Panc1 (cell line): ENCODE measurements at places on chromosomes 12 and 14. TPM values are rescaled to one million over a fixed set of nuclear protein-coding genes. Genes with fewer than 3 reads are reported as not detected.
A peak's percentile ranks its signal among the peaks of the same experiment; 100 is the strongest.

DNA sequence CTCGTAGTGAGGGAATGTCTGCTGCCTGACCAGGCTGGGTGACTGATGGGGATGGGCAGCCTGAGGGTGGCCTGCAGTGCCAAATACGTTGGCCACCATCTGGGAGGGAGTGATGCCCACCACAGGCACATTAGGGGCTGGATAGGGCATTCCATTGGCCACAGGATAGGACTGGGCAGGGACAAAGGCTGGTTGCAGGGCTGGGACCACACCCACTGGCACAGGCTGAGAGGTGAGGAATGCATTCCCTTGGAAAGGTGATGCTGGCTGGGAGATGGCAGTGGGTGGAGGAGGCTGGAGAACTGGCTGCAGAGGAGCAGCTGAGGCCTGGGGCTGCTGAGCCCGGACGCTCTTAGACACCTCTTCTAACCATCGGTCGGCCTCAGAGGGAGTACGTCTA is 39.5 kb downstream of the PAPLN start:
- DNase-seq = no peak

Gene RBP5
- total RNA-seq = not detected

DNA sequence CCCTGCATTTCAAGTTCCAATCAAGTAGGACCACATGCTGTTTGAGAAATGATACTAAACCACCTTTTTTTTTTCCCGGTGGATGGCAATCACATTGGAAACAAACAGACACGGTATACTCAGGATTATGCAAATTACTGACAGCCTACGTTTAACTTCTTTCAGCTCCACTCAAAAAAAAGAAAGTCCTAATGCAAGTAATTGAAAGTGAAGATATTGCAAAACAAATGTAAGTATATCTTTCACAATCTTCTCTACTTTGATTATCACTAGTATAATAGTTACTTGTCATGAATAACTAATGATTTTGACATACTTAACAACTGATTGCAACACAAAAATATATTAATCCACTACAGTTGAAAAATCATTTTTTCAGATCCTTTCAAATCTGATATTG is 2.6 kb upstream of the OSBPL8 start:
- no peak for DNase-seq

Gene MYF6
- total RNA-seq = not detected

DNA sequence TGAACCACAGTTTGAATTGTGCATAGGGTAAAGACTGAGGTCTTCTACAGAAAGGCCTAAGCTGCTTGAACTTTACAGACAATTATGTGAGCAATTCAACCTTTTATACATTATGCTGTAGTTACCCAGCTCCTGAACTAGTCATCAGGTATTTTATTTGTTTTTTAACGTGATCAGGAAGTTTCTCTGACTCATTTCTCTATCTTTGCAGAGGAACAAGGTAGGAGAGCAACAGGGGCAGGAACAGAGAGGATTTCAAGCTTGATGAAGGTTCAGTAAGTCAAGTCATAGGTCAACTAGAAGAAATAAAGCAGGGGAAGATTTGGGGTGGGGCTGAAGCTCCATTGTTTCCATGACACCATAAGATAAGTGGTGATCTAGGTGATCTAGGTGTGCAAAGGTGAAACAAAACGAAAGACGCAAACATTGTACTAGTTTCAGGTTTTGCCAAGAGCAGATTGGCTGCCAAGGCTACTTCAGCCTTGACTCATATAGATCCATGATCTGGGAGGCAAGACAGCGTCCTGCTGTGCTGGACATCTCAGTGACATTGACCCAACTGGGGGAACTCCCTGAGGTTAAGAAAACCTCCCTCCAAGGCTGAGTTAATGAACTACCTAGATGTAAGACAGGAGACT is 198.1 kb downstream of the DAD1 start:
- no peak for DNase-seq

GRCh38 chr14:79833781-79834180 is 377.5 kb downstream of the DIO2 start:
- no peak for DNase-seq

- no peak for DNase-seq
Observed at GRCh38 chr12:15834575-15834974, 45.4 kb upstream of the EPS8 start.

DNA sequence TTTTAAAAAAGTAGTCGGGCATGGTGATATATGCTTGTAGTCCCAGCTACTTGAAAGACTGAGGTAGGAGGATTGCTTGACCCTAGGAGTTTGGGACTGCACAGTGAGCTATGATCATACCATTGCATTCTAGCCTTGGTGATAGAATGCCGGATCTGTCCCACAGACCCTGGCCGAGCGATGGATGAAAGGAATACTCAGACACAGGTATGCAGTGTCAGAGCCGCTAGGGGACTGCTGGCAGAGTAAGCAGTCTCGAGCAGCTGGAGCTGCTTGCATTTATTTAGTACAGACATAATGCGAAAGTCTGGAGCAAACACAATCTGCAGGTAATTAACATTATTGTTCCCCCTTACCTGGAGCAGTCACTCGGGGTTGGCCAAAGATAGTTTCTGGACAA is 18.6 kb downstream of the AICDA start:
- no peak for DNase-seq

DNA sequence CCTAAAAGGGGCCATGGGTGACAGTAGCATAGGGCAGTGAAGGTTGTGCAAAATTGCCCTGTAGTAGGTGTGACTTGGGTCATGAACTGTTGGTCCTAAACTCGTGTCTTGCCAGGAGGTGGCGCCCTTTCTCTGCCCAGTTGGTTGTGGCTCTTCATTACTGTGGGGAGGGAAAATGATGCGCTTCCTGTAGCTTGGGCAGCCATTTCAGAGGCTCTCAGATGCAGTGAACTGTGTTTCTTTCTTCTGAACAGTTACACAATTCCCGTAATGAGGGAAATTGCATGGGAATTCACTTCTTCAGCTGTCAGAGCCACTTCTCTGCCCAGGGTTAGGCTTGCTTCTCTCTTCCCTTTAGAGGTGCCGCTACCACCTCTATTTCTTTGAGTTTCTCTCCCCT is 148.1 kb upstream of the NRXN3 start:
- peak; percentile 28 for DNase-seq

DNA sequence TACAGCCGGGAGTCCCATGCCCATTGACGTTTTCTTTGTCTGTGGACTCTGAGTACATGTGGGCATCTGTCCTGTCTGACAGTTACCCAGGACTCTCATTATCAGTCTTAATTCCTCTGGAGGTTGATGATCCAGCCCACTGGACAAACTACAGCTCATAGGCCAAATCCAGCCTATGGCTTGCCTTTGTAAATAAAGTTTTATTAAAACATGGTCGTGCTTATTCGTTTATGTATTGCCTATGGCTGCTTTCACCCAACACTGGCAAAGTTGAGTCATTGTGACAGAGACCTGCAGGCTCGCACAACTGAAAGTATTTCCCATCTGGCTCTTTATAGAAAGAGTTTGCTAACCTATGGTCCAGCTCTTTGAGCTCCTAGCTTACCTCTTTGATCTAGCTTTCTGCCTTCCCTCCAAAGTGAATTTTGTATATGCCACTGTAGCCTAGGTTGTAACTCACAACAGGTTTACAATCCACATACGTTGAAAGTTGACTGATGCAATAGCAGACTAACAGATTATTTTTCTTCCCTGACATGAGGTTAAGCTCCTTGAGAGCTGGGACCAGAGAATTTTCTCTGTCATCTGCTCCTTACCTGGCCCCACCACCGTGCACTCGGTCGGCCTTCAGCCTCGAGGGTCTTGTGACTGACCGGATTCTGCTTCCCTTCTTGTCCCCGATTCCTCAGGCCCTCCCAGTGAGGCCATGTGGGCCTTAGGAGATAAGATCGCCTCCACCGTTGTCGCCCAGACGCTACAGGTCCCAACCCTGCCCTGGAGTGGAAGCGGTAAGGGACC is 57.3 kb downstream of the ACACB start:
- DNase-seq = no peak

DNA sequence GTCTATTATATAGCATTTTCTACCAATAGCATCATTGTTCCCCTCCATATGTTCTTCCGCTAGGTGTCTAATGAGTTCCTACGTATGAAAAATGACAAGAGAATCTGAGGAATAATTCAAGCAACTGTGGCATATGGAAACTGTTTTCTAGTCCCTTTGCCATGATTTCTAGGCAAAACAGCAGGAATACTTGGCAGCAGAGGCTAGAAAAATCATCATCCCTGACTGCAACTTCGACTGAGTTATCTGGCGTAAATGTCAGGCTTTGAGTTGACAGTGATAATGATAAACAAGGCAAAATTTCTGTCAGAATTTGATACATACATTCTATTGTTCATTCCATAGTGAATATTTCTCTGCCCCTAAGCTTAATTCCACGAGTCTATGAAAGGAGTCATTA is 572.8 kb upstream of the USP15 start:
- no peak for DNase-seq

DNA sequence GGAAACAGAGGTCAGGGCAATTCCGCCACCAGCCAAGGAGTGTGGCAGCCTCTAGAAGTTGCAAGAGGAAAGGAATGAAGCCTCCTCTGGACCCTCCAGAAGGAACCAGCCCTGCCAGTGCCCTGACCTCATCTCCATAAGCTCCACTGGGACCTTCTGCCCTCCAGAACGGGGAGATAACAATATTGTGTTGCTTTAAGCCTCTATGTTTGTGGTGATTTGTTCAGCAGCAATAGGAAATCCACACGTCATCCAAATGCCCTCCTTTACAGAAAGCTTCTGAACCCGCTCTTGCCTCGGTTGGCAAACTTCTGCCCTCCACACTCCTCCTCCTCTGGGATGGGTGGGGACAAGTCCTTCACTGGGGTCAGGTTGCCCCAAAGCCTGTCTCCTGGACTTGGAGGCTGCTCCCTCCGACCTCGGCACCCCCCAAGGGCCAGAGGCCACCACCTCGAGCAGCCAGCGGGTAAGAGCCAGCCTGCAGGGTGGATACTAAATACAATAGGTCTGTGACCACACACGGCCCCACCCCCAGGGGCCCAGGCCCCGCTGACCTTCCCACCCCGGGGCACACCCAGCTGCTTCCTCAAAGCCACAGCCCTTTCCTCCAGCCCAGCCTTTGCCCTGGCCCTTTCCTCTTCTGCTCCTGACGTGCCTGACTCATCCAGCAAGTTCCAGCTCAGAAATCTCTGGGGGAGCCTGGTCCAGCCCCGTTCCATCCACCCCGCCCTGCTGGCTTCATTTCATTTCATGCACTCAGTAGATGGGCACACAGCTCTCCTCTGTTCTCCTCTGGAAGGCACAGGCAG is 58.7 kb upstream of the NCOR2 start:
- no peak for DNase-seq

Gene RDH16
- 0.08 TPM for total RNA-seq

Gene C12orf54
- total RNA-seq = not detected

GRCh38 chr12:5904441-5904840 is 40.6 kb downstream of the ANO2 start:
- DNase-seq = no peak

DNA sequence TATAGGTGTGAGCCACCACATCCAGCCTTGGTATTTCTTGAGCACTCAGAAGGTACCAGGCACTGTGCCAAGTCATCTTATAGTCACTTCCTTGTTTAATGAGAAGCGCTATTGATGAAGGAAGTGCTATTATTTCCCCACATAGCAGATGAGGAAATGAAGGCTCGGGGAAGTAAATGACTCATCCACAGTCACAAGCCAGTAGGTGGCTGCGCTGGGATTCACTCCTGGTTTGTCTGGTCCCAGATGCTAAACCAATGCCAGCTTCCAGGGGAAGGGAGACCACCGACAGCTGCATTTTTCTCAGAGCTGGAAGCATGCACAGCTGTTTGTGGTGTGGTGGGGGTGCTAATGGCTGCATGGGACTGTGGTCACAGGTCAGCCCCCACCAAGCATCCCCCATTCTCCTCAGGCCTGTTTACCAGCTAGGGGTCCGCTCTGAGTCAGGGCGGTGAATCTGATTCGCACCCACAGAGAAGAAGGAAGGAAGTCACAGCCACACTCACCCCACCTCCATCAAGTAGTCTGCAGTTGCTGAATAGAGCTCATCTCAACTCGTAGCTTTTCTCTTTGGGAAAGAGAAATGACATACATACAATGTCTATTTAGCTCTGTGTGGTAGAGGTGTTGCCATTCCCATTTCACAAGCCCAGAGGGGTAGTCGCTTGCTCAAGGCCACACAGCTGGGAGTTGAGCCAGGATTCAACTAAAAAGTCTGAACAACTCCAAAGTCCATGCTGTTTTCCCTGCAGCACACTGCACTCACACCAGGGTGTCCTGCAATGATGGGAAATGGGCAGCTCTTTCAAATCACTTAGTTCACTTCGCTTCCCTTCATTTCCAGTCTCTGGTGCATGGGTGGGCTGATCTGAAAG is 6.3 kb upstream of the LTBP2 start:
- DNase-seq = no peak

GRCh38 chr14:52380294-52380693 is 66.2 kb downstream of the PTGER2 start:
- no peak for DNase-seq

DNA sequence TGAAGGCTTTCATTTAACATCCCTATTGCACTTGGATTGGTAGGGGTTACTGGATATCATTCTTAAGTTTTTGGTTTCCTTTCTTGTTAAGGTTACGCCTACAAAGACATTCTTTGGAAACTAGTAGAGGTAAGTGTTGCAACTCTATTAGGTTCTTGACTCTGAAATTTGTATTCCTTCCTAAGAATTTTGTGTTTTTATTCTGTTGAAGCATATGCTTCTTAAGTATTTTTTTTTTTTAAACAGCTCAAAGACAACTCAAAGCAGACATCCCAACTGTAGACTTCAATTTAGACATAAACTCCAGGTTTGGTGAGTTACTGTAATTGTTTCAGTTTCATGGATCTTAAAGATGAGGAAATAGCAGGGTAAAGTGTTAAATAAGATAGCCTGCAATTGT is 1.1 kb upstream of the RBMS2 start:
- DNase-seq = no peak

Gene FAIM2
- total RNA-seq = 0.49 TPM
